ENCODE measurements at places on chromosomes 1 and 21. TPM values are rescaled to one million over a fixed set of nuclear protein-coding genes. Genes with fewer than 3 reads are reported as not detected.

STUM gene
- total RNA-seq = 7.6 TPM

- peak; percentile 15 for DNase-seq
Measured at GRCh38 chr1:198007687-198008607, 90.8 kb downstream of the LHX9 start.

GRCh38 chr1:232883992-232884661, 66.3 kb upstream of the NTPCR start:
- no peak for DNase-seq

DNA sequence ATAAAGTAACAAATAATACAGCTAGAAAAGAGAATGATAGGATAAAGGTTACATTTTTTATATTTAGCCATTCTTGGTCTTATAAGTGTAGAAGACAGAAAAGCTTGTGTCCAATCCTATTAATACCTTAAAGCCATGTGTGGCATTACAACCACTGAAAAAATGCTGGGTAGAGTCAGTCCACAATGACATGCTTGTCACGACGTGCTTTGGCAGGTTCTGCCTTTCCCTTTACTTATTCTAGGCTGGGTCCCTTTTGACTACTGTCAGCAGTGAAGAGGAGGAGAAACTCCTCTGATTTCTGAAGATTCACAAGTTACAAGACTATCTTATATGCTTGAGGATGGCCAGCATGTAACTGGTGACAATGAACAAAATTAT, 14.6 kb upstream of the AIM2 start:
- DNase-seq = no peak

GRCh38 chr1:26771285-26771642, 16.5 kb upstream of the PIGV start:
- no peak for DNase-seq

- no peak for DNase-seq
Measured at GRCh38 chr1:5379176-5379759, 613.0 kb downstream of the NPHP4 start.

CAPN8 gene
- total RNA-seq = not detected

All from cardiac muscle cell (in vitro differentiated cells and primary cell).